GM20000 (cell line): ENCODE measurements at places on chromosomes 4 and X.

DNA sequence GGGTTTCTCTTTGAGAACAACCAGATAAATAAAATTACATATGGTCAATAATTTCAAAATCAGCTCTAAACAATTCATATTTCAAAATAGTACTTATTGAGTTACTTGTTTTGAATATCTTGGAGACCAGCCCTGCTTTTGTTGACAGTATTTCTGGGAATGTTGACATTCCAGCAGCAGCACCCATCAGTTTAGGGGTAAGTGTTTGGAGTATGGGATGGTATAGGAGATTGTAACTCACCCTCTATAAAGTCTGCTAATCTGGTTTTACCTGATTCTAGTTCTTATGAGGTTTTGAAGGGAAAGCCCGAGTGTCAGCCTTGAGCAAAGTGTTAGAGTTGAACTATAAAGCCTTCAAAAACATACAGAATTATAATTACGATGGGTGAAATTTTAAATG is 139.2 kb upstream of the ANKRD50 start:
- no peak for DNase-seq

- no peak for DNase-seq
These were observed 181.1 kb downstream of the EVC2 start for GRCh38 chr4:5527211-5527610.

- peak; percentile 34 for DNase-seq
These were observed 37.4 kb upstream of the STS start for GRCh38 chrX:7109838-7110793.

- DNase-seq: no peak
These were observed 10.0 kb upstream of the RHOXF2B start for GRCh38 chrX:120087289-120088017.
